Adrenal gland (tissue), 19 donors: ENCODE measurements at places on chromosomes 12 and 14. TPM values are rescaled to one million over a fixed set of nuclear protein-coding genes. Genes with fewer than 3 reads are reported as not detected.

OR4N2 gene
- total RNA-seq: not detected

NANOG gene
- total RNA-seq: 0.87 TPM

TEX52 gene
- not detected for total RNA-seq

LRRIQ1 gene
- not detected for total RNA-seq

TPH2 gene
- total RNA-seq: 0.06 TPM

B3GNT4 gene
- 1.0 TPM for total RNA-seq

MIP gene
- total RNA-seq: 1.6 TPM

C12orf54 gene
- not detected for total RNA-seq

SYCP3 gene
- not detected for total RNA-seq

PLEK2 gene
- total RNA-seq: 73.7 TPM

KRT78 gene
- total RNA-seq: not detected

BORCS5 gene
- total RNA-seq: 17.0 TPM

GPR65 gene
- total RNA-seq: 2.3 TPM

CEBPE gene
- not detected for total RNA-seq

AKT1 gene
- total RNA-seq: 160 TPM

CELA1 gene
- 4.1 TPM for total RNA-seq

TAS2R46 gene
- 0.95 TPM for total RNA-seq

TMEM233 gene
- not detected for total RNA-seq

GZMB gene
- 0.69 TPM for total RNA-seq

CCDC184 gene
- total RNA-seq: 3.6 TPM

PRPH gene
- total RNA-seq: 0.16 TPM

KLHL33 gene
- total RNA-seq: 0.25 TPM

TAS2R43 gene
- 1.1 TPM for total RNA-seq

YBX3 gene
- total RNA-seq: 159 TPM

TTC7B gene
- 11.7 TPM for total RNA-seq

LRR1 gene
- 8.6 TPM for total RNA-seq

PITPNM2 gene
- total RNA-seq: 31.2 TPM

LGR5 gene
- total RNA-seq: 1.8 TPM

CIROP gene
- not detected for total RNA-seq

DAO gene
- not detected for total RNA-seq

JAG2 gene
- 3.8 TPM for total RNA-seq

OR6C2 gene
- not detected for total RNA-seq
